ENCODE measurements at places on chromosomes 11 and 22. TPM values are rescaled to one million over a fixed set of nuclear protein-coding genes. Genes with fewer than 3 reads are reported as not detected.

DNA sequence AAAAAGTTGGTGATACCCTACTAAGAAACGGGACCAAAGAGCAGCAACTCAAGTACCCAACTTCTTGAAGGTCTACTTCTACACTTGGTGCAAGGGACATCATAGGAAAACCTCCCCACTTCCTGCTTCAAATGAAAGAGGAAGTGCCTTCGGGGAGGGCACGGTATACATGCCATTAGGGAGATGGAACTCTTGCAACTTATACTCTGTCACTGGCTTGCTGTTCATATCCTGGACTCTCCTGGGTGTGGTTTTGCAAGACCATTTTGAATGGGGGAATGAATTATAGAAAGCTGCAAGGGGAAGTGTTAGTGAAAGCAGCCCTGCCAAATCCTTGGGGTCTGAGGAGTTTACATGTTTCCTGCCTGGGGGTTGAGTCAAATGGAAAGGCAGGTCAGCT, 41.9 kb downstream of the CSNK2A3 start:
- DNase-seq, result no peak

GRCh38 chr11:120512739-120513435, 1.3 kb downstream of the GRIK4 start:
- DNase-seq, result no peak

- DNase-seq, result no peak
Measured at GRCh38 chr11:37951996-37952395, 1354.0 kb upstream of the RAG2 start.

GRCh38 chr11:116194156-116194904, 578.5 kb downstream of the BUD13 start:
- no peak for DNase-seq

DNA sequence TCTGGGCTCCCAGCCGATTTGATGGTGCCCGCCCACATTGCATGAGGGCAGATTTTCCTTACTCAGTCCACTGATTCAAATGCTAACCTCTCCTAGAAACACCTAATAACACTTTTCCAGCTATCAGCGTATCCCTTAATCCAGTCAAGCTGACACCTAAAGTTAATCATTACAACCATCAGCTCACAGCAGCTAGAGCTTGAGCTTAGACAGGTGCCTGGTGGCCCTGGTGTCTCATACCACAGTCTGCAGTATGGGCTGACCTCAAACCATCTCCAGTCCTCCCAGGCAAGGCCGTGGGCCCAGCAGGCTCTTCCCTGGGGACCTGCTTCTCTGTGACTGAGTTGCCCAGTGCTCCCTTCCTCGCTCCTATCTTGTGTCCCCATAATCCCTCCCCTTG, 174.4 kb upstream of the NECTIN1 start:
- DNase-seq, result no peak

GRCh38 chr22:19579115-19579811, 55.1 kb upstream of the CLDN5 start:
- DNase-seq, result no peak

- DNase-seq, result no peak
Measured at GRCh38 chr22:30335236-30335635, 8.5 kb upstream of the TBC1D10A start.

DNA sequence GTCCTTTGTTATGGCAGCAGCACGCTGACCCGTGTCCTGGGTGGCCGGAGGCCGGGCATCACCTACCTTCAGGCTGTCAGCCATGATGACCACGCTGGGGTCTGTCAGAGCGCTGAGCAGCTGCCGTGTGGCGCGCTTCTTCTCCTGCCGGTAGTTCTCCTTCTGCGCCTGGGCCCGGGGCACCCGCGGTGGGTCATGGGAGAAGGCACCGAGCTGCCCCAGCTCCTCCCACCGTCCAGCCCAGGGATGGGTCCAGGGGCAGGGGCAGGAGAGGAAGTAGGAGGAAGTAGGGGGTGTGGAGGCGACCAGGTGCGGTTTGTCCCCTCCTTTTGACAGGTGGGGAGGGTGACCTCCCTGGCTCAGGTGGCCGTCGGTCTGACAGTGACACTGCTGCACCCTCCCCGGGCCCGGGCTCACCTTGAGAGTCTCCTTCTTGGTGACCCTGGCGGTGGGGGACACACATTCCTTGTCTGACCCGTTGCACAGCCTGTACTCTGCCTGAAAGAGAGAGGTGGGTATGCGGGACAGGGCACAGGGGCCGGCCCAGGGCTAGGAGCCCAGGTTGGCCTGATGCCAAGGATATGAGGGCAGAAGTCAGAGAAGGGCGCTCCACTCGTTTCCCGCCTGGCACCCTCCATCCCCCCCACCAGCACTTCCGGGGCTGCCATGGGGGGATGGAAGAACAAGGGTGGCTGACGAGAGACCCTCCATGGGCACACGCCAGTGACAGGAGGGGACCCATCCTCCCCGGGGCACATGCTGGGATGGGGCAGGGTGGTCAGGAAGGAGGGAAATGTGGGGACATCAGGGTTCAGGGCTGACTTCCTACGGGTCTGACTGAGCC, 43.0 kb downstream of the OSBPL5 start:
- no peak for DNase-seq

GRCh38 chr11:103897160-103897936, 139.1 kb upstream of the DDI1 start:
- DNase-seq, result no peak

DNA sequence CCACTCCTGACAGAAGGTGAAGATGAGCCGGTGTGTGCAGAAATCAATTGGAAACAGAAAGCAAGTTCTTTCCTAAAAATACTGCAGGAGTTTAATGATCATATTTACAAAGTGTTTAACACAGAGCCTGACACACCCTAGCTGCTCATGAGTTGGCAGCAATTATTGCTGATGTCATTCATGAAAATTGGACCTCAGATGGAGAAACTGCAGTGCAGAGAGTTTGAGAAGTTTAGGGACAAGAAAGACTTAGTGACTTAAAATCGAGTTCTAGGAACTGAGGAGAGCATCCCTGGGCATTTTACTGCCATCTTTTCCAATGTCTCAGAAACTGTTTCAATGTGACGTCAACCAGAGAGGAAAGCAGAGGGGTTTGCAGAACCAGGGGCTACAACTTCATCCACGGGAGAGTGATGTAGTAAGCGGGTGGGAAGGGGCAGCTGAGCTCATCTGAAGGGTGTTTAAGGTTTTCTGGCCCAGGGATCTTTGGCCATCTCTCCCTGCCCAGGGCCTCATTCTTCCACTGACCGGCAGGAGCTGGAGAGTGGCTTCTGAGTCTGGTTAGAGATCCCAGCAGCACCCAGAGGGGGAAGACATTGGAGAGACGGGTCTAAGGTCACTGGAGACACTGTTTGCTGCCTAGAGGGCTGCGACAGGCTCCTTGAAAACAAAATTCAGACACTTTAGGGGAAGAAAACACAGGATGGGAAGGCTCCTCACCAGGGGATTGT, 21.1 kb upstream of the IGLL5 start:
- no peak for DNase-seq

DNA sequence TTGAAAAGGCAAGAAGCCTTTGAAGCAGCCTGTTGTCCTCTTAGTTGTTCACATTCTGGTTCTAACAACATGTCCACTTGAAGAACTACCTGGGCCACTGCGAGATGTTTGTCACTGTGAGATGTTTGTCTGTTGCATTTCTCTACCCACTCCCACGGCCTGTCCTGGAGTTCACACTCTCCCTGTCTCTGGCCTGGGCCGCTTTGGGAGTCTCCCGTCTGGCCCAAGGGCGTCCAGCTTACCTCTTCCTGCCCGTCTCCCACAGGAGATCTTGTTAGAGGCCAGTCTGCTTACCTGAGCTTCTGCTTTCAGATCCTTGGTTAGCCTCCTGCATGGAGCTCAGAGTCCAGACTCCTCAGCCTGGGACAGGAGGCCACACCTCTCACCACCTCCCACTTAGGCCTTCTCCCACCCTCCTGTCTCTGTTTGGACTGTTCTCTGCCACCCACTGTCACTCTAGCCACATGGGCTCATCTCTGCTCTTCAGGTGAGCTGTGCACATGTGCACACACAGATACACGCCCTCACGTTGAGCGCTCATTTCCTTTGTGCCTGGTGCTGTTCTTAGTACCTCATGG, 66.0 kb downstream of the TBC1D22A start:
- DNase-seq, result no peak

GRCh38 chr11:106925245-106925644, 93.0 kb downstream of the GUCY1A2 start:
- no peak for DNase-seq

- DNase-seq, result no peak
Measured at GRCh38 chr11:131077340-131077739, 161.1 kb upstream of the SNX19 start.

GRCh38 chr11:56917708-56918400, 70.9 kb upstream of the OR5AK2 start:
- no peak for DNase-seq

DNA sequence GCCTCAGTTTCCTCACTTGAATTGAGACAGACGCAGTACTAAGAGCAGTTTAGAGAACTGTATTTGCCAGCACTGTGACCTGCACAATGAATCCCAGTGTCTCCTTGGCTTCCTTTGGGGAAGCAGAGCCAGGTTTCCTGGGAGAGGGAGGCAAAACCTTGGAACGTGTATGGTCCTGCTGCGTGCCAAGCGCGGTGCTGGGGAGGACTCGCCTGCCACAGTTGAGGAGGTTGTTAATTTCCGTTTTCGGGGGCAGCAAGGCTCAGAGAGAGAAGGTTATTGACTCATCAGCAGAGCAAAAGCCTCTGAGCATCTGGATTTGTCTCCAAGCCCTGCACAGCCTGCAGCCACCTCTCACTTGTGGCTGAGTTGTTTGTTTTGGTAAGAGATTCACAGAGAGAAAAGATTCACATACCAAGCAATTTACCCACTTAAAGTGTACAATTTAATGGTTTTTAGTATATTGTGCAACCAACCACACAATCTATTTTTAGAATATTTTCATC, 10.8 kb downstream of the SYT12 start:
- DNase-seq, result no peak

GRCh38 chr11:36380296-36381014, 84.4 kb downstream of the PRR5L start:
- no peak for DNase-seq

DNA sequence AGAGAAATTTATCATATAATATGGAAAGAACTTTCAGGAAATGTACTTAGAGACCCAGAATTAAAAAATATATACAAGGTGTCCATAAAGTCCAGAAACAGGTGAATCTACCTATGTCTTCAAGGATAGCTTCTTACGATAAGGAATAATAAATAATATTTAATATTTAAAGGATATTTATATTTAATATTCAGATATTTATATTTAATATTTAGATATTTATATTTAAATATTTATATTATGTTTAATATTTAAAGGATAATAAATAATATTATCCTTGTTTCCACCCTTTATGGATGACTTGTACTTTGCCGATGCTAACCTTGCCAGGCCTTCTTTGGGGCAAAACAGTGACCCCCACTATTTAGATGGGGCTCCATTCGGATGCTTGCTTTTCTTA, 169.5 kb upstream of the CADM1 start:
- no peak for DNase-seq

The KREMEN1 gene
- 37.1 TPM for total RNA-seq

The APOA5 gene
- not detected for total RNA-seq

The CDKN1C gene
- total RNA-seq, result 19.1 TPM

The PHLDA2 gene
- 0.44 TPM for total RNA-seq

The C1QTNF5 gene
- 14.5 TPM for total RNA-seq

The RBM4B gene
- total RNA-seq, result 8.5 TPM

The KCNE3 gene
- total RNA-seq, result 1.3 TPM

The INS gene
- not detected for total RNA-seq

The ACRV1 gene
- total RNA-seq, result not detected
